ENCODE measurements at places on chromosomes 11 and 22. TPM values are rescaled to one million over a fixed set of nuclear protein-coding genes. Genes with fewer than 3 reads are reported as not detected.

- DNase-seq, result no peak
Observed at GRCh38 chr11:126029805-126030204, 32.9 kb downstream of the CDON start.

GRCh38 chr22:46036558-46037408 is 59.8 kb upstream of the WNT7B start:
- DNase-seq, result no peak

BACE1-AS gene
- 6.1 TPM for total RNA-seq

FAM180B gene
- not detected for total RNA-seq

TRIM22 gene
- total RNA-seq, result 128 TPM

LRRC32 gene
- 177 TPM for total RNA-seq

TMEM132A gene
- 281 TPM for total RNA-seq

SSTR3 gene
- total RNA-seq, result not detected
